ENCODE measurements at places on chromosomes 3 and 15. TPM values are rescaled to one million over a fixed set of nuclear protein-coding genes. Genes with fewer than 3 reads are reported as not detected.

The MGLL gene
- 38.7 TPM for total RNA-seq

DNA sequence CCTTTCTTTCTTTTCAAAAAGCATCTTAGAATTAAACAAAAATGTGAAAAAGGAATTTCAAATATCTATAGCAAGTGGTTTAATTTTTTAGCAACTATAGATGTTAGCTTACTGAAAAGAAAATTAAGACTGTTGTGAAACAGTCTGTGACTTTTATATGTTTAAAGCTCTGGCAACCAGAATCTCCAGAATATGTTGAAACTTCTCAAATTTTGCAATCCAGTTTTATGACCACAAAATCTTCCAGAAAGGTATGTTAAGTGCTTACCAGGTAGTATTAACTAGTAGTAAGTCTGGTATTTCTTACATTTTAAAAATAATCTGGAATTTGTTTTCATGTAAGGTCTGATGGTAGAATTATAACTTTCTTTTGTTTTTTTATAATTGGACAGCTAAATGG lies 235.0 kb downstream of the SLC9A9 start:
- DNase-seq: no peak

The LYZL4 gene
- total RNA-seq: not detected

- no peak for DNase-seq
These were observed 66.5 kb downstream of the TLE3 start for GRCh38 chr15:70031261-70031660.

The ALDH1L1 gene
- total RNA-seq: not detected

GRCh38 chr3:65828706-65829105 lies 210.0 kb downstream of the MAGI1 start:
- no peak for DNase-seq

- no peak for DNase-seq
These were observed 93.0 kb upstream of the LYSMD4 start for GRCh38 chr15:99826157-99826780.

- no peak for DNase-seq
These were observed 439.1 kb downstream of the SHQ1 start for GRCh38 chr3:72408983-72409779.

The BRK1 gene
- 110 TPM for total RNA-seq

DNA sequence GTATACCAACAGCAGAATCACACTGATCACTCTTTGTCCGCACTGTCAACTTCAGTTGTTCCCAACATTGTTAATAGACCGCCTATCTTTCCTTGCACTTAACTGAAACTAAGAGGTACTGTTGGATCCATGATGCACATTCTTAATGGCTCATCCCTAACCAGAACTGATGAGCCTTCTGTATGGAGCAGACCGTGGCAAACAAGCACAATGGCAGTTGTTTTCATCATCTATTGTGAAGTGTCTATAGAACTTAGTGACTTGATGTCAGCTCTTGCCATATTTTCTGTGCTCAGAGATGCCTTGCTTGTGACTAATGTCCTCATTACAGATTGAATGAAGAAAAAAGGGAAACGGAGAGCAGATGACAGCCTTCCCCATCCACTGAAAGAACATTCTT lies 347.4 kb downstream of the NLGN1 start:
- DNase-seq: no peak

The ZNF660 gene
- not detected for total RNA-seq

DNA sequence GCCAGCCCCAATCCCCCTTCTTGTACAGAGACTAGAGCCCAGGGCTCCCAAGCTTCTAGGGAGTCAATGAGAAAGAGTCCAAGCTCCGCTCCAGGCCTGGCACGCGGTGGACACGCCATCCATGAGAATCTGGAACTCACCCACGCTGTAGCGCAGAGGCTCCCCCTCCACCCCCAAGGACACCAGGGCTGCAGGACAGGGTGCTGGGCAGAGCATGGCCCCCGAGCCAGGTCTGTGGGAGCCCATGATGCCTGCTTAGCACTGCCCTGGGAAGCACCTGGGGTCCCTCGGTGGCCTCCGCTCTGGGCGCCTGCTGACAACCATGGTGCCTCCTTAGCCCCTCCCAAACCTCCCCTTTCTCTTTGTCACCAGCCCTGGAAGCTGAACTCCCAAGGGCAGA lies 28.5 kb downstream of the ACSBG1 start:
- DNase-seq: no peak

- DNase-seq: no peak
These were observed 302.0 kb downstream of the WDR72 start for GRCh38 chr15:53457479-53457878.

- DNase-seq: peak; percentile 85
These were observed 24.0 kb upstream of the SPTBN5 start for GRCh38 chr15:41917767-41918430.

DNA sequence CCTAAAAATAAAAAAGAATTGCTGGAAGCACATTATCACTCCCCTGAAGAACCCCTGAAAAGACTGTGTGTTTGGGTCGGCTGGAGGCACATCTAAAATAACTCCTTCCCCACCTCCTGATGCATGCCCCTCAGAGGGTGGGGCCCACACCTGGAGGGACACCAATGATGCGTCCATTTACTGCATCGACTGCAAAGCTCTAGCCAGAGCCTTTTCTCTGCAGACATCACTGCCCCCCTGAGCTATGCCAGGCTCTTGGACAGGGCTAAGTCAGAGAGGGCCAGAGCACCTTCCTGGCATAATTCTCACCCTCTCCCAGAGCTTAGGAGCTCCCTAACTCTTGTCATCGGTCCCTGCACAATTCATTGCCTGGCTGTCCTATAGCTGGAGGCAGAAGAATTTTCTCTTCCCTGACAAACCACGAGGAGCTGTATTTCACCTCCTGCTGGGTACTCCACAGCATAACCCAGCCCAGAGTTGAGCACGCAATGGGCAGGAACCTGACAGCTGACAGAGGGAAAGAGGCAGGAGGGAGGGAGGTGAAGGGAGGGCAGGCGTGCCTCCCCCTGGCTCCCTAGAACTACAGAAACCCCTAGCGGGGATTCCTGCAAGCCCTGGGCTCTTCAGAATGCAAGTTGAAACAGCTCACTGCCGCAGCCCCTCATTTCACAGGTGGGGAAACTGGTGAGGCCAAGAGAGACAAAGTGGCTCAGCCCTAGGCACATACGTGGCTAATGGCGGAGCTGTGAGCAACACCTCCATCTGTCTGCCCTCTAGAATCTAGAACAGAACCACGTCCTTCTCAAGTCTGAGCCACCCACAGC lies 46.6 kb downstream of the XXYLT1 start:
- no peak for DNase-seq

DNA sequence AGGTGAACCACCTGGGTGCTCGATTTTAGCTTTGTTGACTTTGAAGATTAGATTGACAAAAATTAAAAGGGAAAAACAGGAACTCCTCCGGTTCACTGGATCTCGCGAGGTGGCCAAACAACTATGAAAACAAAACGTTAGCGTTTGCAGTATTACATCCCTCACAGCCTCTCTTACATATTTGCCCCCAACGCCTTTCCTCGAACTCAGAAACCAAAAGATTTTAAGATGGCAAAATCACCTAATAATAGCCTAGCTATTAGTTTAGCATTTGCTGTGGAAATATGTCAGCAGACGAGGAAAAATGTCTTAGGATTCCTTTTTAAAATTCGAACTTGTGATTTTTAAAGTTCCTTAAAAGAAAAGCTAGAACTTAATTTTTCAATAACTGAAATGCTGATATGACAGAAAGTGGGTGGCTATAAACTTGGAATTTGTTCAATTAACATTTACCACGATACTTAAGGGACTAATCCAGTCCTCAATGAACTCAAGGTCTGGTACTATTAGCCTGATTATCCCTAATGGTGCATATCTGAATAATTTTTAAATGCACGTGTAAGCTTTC lies 491 bp upstream of the SENP7 start:
- DNase-seq: no peak

- peak; percentile 48 for DNase-seq
These were observed 476.3 kb downstream of the RBMS3 start for GRCh38 chr3:29757054-29757777.

DNA sequence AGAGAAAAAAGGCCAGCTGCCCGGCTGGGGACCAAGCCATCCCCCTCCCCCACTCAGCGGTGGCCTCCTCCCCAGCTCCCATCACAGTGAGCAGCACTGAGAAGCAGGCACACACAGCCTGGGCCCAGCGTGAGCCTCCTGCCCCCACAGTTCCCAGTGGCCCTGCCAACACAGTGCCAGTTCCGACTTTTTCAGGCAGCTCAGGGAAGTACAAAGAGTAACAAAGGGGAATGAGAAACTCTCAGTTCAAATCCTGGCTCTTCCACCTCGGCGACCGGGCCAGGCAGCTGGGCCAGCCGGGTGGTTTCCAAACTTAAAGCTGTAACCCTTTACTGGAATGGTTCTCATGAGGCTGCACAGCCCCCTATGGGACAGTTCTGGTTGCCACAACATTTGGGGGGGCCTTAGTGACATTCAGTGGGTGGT lies 18.5 kb downstream of the TNK2 start:
- DNase-seq: no peak

DNA sequence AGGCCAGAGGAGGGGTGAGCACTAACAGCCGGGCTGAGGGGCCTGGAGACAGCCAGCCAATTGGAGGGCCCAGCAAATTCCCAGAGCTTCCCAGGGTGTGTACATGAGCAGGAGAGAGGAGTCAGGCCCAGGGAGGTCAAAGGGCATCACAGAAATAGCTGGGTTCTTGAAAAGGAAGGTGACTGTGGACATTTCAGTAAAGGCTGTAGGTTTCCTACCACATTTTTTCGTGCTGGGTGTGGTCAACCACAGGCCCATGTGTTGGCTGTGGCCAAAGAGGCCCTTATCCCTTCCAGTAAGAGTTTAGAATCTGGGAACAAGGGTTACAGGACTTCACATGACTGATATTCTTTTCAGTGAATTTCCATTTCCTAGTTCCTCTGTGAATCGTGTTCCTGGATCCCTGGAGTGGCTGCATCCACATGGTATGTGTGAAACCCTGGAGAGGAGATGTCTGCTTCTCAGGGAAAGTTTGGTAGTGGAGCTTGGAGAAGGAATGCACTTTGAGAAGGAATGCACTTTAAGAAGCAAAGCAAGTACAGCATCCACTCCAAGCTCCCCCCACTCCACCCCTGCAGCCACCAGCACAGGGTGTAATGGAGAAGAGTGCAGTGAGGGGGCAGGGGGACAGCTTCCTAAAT lies 73.2 kb upstream of the HEG1 start:
- peak; percentile 46 for DNase-seq

DNA sequence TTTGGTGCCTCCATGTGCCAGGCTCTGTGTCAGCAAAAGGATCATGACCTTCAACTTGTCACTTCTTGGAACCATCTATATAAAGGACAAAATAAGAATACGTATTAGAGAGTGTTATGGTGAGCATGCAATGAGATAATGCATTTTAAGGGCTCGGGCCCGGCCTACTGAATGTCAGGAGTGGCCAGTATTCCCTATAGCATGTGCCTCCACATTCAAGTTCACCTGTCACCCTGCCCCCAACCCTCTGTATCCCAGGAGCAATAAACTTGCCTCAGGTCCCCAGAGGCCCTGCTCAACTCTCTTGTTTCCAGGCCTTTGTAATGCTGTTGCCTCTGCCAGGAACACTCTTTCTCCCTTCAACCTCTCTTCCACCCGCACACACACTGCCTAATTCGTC lies 90.2 kb upstream of the SLC6A11 start:
- DNase-seq: no peak

- no peak for DNase-seq
These were observed 83.0 kb downstream of the OTOL1 start for GRCh38 chr3:161579395-161580126.

- DNase-seq: no peak
These were observed 21.0 kb upstream of the CLDN18 start for GRCh38 chr3:137988982-137989381.

DNA sequence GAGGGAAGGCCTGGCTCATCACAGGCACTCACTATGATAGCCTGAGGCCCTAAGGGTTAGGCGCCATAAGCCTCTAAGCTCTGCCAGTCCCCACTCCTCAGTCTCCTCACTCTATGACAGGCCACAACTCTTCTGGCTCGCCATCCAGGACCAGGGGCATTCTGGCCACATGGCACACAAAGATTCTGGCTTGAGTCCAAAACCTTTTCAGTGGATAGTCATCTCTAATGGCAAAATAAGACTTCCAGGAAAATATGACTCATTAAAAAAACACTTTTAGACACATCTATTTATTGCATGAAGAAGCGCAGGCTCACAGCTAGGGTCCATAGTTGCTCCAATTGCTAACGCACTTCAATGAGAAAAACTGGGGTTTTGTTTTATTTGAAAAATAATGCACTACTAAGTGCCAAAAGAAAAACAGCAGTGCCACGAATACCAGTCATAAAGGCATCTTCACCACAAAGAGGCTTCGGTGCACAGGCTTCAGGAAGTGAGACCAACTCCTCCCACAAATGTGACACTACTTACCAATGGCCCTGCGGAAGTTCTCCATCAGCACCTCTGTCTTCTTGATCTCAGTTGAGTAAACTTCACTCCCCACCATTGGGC lies 11.1 kb downstream of the RUVBL1 start:
- peak; percentile 92 for DNase-seq

DNA sequence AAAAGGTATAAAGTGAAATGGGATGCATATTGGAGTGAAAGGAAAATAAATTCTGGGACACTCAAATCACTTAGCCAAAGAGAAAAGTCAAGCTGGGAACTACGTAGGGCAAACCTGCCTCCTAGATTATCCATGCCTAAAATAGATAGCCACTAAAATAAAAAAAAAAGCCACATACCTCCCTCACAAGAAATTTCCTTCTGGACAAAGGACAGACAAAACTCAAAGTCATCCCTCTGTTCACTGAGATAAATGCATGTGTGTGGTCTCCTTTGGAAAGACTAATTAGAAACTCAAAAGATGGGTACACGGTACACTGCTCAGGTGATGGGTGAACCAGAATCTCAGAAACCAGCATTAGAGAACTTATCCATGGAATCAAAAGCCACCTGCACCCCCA lies 65.2 kb upstream of the MME start:
- DNase-seq: no peak

GRCh38 chr3:107028086-107028485 lies 349.2 kb upstream of the CCDC54 start:
- no peak for DNase-seq

DNA sequence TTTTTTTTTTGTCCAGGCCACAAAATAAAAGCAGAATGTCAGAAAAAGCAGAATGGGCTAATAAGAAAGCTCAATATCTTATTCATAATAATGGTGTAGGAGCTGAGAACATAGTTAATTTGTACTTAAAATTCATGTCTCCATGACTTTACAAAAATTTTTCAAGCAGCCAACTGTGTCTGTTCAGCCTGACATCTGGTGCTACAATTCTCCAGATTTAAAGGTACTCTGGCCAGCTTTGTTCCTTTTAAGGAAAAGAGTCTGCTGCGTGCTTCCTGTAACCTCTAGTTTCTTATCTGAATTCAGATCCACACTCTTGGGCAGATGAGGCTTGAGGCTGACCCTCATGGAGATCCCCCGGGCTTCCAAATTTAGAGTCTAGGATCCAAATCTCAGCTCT lies 8.7 kb upstream of the RFX7 start:
- no peak for DNase-seq

The ZMAT3 gene
- total RNA-seq: 2.9 TPM

- no peak for DNase-seq
These were observed 296.9 kb upstream of the NECTIN3 start for GRCh38 chr3:110774496-110775265.

Measured in PC-3 (cell line).